Renal cortex interstitium (tissue), 15 donors: ENCODE measurements at places on chromosomes 11 and 22. TPM values are rescaled to one million over a fixed set of nuclear protein-coding genes. Genes with fewer than 3 reads are reported as not detected.

RTN3 gene
- polyA plus RNA-seq = 173 TPM

OR4S2 gene
- not detected for polyA plus RNA-seq

MMP10 gene
- not detected for polyA plus RNA-seq

ASPHD2 gene
- polyA plus RNA-seq = 3.6 TPM

CAPN5 gene
- 23.1 TPM for polyA plus RNA-seq

PYGM gene
- 2.1 TPM for polyA plus RNA-seq

DEPDC7 gene
- polyA plus RNA-seq = 9.0 TPM

PANX2 gene
- 2.2 TPM for polyA plus RNA-seq

APLP2 gene
- 443 TPM for polyA plus RNA-seq

FAT3 gene
- 9.7 TPM for polyA plus RNA-seq

MFRP gene
- polyA plus RNA-seq = not detected

DNA sequence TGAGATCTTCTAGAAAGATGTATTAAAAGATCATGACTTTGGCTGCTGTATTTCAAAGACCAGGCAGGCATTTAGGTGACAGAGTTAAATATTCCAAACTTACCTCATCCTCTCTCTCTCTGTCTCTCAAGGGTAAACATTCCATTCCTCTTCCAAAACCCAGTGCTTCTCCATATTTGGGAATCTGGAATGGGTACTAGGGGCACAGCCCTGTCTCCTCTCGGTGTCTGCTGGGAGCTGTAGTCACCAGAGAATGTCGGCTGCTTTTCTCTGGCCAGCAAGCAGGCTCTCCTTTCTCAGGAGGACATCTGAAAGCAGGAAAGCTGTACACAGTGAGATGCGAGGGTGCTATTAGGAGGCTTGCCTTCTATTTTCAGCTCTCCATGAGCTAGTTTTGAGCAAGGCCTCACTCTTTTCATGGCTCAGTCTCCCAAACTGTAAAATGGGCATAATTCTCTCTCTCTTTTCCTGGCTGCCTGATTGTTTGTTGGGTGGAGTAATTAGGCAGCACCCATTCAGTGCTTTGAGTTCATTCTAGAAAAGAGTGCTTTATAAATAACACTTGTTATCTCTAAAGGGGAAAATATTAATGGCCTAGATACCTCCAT lies 9.3 kb upstream of the PEX26 start:
- no peak for DNase-seq

- DNase-seq = peak; percentile 43
These were observed 52.1 kb downstream of the LHFPL7 start for GRCh38 chr22:24894220-24894975.

DNA sequence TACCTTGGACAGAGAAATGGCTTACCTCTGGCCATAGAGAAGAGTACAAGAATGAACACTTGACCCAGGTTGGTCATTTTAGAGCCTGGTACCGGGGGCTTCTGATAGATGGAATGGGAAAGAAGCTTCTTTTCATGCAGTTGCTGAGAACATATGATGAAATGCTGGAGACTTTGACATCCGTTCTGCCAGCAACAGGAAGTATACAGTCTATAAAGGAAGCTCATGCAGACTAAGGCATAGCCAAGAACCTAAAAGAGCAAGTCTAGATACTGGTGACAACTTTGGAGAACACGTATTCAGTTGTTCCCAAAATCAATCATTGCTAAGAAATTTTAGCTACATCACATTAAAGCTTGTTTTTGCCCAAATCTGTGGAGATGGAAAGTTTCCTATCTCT lies 894.6 kb downstream of the METTL15 start:
- DNase-seq = no peak

DNA sequence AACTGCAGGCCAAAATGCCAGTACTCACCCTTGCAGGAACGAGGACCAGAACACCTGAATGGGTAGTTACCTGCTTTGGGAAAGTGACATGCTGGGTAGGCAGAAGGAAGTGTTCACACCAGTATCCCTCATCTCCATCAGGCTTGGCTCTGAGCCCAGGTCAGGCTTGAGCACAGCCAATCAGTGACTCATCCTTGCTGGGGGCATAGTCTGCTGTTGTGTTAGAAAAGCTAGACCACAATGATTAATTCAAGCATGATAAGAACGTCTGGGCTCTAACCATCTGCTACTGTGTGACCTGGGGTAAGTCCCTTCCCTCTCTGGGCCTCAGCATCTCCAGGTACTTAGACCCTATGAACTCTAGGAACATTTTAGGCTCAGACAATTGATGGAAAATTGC lies 450.4 kb downstream of the MIAT start:
- no peak for DNase-seq

- no peak for DNase-seq
These were observed 162.3 kb downstream of the TRIM29 start for GRCh38 chr11:119975561-119976152.

- no peak for DNase-seq
These were observed 191.5 kb downstream of the CEP164 start for GRCh38 chr11:117519170-117519569.

DNA sequence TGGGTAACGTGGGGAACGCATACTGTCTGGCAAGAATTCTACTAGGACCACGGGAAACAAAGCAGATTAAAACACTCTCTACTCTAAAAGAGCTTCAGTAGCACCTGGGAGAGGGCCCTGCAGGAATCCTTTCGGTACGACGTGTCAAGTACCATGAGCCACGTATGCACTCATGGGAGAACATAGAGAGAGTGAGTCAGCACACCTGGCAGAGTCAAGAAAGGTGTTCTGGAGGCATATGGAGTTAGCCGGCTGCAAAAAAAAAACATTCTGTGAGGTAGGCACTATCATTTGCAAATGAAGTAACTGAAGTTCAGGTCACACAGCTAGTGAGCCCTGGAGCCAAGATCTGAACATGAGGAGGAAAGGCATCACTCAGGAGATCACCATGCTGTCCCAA lies 71.1 kb upstream of the BID start:
- DNase-seq = no peak

DNA sequence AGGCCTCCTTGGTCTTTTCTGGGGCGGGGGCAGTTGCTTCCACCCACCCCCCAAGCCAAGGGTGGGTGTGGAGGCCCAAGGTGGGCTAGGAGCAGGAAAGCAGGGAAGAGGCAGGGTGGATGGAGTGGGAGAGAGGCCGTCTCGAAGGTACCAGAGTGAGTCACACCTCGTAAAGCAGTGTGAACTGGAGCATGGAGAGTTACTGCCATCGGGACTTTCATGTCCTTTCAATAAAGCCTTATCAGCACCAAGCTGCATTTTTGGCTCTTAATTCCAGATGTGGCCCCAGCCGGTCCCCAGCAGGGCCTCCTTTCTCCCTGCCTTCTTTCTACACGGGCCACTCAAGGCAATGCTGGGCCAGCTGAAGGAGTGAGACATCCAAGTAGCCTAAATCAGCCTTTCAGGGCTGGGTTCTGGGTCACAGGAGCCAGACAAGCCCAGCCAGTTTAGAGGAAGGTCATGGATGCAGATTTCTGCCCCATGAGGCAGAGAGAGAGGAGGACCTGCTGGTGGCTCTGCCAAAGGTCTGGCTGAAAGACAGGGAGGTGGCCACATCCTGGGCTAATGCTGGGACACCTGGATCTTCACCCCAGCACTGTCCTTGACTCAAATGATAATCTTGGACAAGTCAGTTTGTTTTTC lies 59.0 kb upstream of the CD82 start:
- DNase-seq = no peak

DNA sequence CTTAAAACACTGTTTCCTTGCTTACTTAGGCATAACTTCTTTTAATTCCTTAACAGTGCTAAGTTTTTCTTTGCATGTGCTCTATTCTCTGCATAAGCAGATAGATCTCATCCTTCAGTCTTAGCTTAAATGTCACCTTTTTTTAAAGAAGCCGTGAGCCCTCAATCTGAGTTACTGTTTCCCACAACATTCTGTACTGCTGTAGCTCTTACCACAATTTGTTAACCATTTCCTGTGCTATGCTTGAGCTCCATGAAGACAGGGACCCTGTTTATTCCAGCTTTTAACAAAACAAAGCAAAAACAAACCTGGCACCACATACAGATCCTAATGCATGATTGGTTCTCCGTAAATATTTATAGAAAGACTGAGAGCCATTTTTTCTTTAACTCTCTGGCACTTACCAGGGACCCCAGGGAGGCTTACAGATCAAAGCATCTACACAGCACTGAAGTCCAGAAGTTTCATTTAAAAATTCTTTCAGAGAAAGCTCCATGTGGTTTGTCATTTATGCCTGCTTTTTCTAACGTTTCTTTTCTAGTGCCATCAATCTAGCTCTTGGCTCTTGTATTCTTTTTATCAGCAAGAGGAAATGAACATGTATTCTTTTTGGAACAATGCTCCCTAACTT lies 74.9 kb downstream of the DYNC2H1 start:
- no peak for DNase-seq

DNA sequence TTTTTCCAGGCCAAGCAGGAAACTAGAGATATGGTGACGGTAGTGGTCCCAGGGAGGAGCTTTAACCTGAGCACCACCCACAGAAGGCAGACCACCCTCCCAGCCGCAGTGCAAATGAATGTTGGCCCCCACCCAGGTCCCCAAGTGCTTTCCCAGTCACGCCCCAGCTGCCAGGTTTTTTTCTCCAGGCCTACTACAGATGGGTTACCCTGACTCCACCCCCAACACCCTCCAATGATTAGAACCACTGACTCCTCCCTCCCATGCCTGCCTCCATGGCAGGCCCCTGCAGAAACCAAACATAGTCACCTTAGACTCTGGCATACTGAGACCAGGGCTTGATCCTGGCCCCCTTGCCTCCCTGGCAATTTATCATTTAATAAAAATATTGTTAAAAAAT lies 58.7 kb upstream of the CHST1 start:
- no peak for DNase-seq

DNA sequence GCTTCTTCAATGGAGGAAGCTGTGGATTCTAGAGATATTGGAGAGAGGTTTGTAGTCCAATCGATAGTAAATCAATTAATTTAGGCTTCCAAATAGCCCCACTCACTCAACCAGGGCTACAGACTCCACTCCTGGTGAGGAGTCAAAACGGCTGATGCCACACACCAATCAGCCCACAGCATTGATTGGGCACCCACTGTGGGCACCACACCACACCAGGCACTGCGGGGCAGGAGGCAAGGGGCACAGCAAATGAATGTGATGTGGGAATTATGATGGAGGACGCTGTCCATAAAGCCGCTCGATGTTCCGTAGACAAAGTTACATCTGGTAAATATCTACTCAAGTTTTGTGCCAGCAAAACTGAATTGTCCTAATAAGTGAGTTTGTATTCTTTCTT lies 547.3 kb upstream of the CADM1 start:
- DNase-seq = no peak

- DNase-seq = no peak
These were observed 21.2 kb downstream of the A4GALT start for GRCh38 chr22:42699281-42699975.

- no peak for DNase-seq
These were observed 1.8 kb upstream of the RASGRP2 start for GRCh38 chr11:64745521-64746328.

- DNase-seq = no peak
These were observed 569 bp downstream of the POLA2 start for GRCh38 chr11:65262381-65262680.

DNA sequence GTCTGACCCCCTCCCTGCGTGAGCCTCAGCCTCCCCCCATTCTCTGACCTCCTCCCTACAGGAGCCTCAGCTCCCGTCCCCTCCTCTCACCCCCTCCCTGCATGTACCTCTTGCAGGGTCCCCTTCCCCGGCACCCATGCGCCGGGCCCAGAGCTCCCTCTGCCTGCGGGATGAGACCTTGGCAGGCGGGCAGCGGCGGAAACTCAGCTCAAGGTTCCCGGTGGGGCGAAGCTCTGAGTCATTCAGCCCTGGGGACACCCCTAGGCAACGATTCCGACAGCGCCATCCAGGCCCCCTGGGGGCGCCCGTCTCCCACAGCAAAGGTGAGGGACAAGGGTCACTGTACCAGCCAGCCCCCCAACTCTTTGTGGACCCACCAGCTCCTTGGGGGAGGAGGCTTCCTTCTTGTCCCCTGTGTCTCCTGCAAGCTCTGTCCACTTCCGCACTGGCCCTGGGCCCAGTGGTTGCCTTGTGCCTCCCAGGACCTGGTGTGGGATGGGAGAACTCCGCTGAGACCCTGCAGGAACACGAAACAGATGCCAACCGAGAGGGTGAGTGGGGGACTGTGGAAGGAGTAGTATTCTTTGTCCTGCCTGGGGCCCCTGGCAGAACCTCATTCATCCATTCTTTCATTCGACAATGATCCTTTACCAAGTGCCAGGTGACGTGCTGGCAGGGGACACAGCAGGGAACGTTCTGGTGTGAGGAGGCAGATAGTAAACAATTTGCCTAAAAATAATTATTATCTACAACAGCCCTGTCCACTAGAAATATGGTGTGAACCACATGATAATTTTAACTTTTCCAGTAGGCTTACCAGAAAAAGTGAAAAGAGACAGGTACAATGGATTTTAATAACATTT lies 3.7 kb upstream of the RPS6KA4 start:
- peak; percentile 52 for DNase-seq

GRCh38 chr11:12137005-12137690 lies 26.8 kb downstream of the MICAL2 start:
- no peak for DNase-seq

- no peak for DNase-seq
These were observed 224.0 kb upstream of the NARS2 start for GRCh38 chr11:78798663-78799062.

DNA sequence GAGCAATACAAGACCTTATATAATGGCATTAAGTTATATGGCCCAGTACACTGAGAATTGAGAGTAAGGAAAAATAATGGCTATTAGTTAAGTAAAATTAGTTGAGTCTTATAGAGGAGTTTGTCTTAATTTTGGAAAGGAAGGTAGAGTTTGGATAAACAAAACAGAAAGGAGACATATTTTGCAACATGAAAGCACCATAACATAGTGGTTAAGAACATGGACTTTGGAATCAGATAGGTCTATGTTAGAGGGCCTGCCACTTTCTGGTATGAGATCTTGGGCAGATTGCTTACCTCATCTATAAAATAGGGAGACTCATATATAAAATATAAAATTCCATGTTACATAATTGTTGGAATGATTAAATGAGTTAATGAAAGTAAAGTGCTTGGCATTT lies 68.9 kb downstream of the CSTPP1 start:
- no peak for DNase-seq

- DNase-seq = no peak
These were observed 619 bp downstream of the SART1 start for GRCh38 chr11:65962141-65962564.

- no peak for DNase-seq
These were observed 15.3 kb downstream of the IL10RA start for GRCh38 chr11:118001494-118001971.

DNA sequence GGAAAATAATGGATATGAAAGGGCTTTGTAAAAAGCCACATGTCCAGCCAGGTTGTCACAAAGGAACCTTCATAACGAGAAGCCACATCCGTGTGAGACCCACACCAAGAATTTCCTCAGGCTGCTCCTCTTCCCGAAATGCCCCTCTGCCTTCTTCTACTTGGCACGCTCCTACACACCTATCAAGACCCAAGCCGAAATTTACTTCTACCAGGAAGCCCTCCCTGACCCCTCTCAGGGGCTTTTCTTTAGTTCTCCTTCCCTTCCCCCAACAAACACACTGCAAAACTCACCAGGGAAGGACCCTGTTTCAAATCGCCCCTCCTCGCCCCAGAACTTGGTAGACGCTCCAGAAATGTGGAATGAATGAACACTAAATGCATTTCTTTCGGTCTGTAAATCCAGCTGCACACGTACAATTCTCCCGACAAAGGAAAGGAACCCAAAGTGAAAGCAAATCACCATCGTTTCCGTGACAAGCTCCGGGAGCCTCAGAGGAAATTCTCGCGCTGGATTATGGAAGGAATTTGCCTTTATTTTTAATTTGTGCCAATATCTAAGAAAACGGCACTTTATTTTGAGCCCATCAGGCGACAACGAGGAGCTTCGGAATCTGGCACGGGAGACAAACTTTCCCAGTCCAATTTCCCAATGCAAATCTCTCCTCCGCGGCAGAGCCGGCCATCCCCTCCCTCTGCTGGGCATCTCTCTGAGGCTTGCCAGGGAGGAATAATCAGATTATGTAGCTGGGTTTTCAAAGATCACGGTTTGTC lies 13.2 kb upstream of the SHISAL1 start:
- no peak for DNase-seq
